Endothelial cell of umbilical vein (primary cell): ENCODE measurements at places on chromosomes 3 and 15. TPM values are rescaled to one million over a fixed set of nuclear protein-coding genes. Genes with fewer than 3 reads are reported as not detected.

Gene ZFAND6
- 50.3 and 53.0 TPM in 2 replicates for total RNA-seq

Gene POLQ
- 9.5 and 10.8 TPM in 2 replicates for total RNA-seq

Gene RTP4
- total RNA-seq: 0.22 TPM in 1 of 2 replicates, not detected in the other

Gene PLSCR2
- total RNA-seq: not detected in 2 replicates

Gene PRRT3
- total RNA-seq: 1.5 and 2.5 TPM in 2 replicates

Gene RAB6B
- 5.0 and 6.7 TPM in 2 replicates for total RNA-seq

Gene TMEM42
- total RNA-seq: 10.6 and 13.6 TPM in 2 replicates

Gene A4GNT
- not detected in 2 replicates for total RNA-seq

- no peak overlapping the region for H3K27ac ChIP-seq
- DNase-seq: no peak
- no peaks in the 10 kb centered on the region for H3K4me1 ChIP-seq
- no peaks in the 10 kb centered on the region for H3K27me3 ChIP-seq
- H3K36me3 ChIP-seq: peaks cover 74% of the 10 kb centered on the region
- no peak overlapping the region for H3K4me3 ChIP-seq
These were observed 81.6 kb downstream of the DNASE1L3 start for GRCh38 chr3:58129041-58129770.

DNA sequence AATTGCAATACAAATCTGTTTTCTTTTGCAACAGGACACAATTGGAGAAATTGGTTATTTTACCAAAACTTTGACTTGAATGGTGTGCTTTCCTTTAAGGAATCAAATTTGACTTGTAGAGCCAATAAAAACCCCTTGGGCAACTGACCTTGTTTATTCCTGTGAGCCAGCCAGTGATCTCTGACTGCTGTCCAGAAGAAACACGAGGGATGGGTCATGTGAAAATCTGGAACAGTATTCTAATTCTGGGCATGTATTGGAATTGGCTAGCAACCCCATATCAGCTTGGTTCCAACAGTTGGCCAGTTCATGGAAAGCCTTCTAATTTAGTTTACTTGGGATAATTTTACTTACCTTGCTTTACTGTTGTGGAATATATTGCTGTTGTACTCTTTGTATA is 19.1 kb upstream of the HHATL start:
- H3K27me3 ChIP-seq: peaks cover 6% of the 10 kb centered on the region
- no peak for DNase-seq
- H3K27ac ChIP-seq: no peak overlapping the region
- H3K4me1 ChIP-seq: no peaks in the 10 kb centered on the region

- no peaks in the 10 kb centered on the region for H3K27me3 ChIP-seq
- DNase-seq: no peak
- H3K4me3 ChIP-seq: no peak overlapping the region
- no peaks in the 10 kb centered on the region for H3K4me1 ChIP-seq
- no peaks in the 10 kb centered on the region for H3K36me3 ChIP-seq
These were observed 637.7 kb upstream of the UBE2E2 start for GRCh38 chr3:22565393-22565792.

GRCh38 chr3:175404027-175404426 is 544.9 kb downstream of the NAALADL2 start:
- H3K27ac ChIP-seq: no peak overlapping the region
- no peaks in the 10 kb centered on the region for H3K27me3 ChIP-seq
- DNase-seq: no peak
- H3K4me1 ChIP-seq: no peaks in the 10 kb centered on the region
- no peaks in the 10 kb centered on the region for H3K36me3 ChIP-seq
- no peak overlapping the region for H3K4me3 ChIP-seq

- H3K4me1 ChIP-seq: no peaks in the 10 kb centered on the region
- no peak overlapping the region for H3K4me3 ChIP-seq
- H3K27ac ChIP-seq: no peak overlapping the region
- peaks cover 2% of the 10 kb centered on the region for H3K36me3 ChIP-seq
- H3K27me3 ChIP-seq: no peaks in the 10 kb centered on the region
These were observed 11.2 kb upstream of the VEPH1 start for GRCh38 chr3:157514371-157514895.

DNA sequence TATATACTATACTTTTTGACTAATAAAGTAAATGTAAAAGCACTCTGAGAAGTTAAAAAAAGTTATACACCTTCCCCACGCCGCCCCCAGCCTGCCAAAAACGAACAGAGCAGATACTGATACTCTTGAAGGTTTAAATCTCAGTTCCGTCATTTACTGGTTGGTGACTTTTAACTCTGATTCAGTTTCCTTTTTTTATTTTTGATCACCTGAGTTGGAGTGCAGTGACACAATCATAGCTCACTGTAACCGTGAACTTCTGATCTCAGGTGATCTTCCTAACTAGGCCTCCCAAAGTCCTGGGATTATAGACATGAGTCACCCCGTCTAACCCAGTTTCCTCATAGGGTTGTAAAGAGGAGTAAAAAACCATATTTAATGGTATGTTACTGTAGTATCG is 3.3 kb upstream of the TIPIN start:
- H3K4me1 ChIP-seq: peaks cover 6% of the 10 kb centered on the region
- no peak overlapping the region for H3K4me3 ChIP-seq
- no peak overlapping the region for H3K27ac ChIP-seq

GRCh38 chr3:187101184-187102072 is 37.9 kb downstream of the RPL39L start:
- peak overlapping the region; percentile 62 for H3K27ac ChIP-seq
- no peaks in the 10 kb centered on the region for H3K36me3 ChIP-seq
- H3K4me1 ChIP-seq: peaks cover 13% of the 10 kb centered on the region
- DNase-seq: peak; percentile 90

DNA sequence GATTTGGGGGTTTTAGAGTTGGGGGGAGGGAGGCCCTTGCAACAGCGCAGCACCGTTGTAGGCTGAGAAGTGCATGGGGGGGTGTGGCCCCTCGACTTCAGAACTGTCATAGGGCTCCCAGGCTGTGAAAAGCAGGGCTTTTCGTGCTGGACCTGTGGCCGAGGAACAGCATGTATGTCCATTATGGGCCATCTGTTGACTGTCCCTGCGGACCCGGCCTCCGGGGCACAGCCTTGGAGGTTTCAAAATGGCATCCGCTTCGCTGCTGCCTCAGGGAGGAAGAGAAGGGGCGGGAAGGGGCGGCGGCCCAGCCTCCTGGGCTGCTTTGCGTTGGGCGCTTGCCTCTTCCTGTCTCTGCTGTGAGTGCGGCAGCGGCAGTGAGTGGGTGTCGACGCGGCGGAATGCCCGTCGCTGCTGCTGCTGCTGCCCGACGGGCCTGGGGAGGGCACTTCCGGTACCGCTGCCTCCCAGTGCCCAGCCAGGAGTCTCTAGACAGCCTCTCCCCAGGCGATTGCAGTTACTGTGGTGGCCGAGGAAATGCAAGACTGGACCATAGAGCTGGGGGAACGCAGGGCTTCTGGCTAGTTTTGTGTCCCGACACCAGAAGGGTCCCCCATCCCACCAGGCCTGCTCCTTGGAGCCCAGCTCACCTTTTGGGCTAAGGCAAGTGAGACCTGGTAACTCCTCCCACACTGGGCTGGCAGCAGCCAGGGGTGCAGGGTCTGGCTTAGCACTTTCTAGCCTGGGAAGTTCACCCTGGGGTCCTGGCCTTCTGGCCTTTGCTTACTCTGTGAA is 1.9 kb downstream of the GNAI2 start:
- H3K4me1 ChIP-seq: peaks cover 47% of the 10 kb centered on the region
- DNase-seq: peak; percentile 85
- peak overlapping the region; percentile 60 for H3K27ac ChIP-seq
- no peaks in the 10 kb centered on the region for H3K27me3 ChIP-seq
- peaks cover 10% of the 10 kb centered on the region for H3K36me3 ChIP-seq

- H3K4me3 ChIP-seq: no peak overlapping the region
- no peaks in the 10 kb centered on the region for H3K4me1 ChIP-seq
- H3K27me3 ChIP-seq: no peaks in the 10 kb centered on the region
- no peak overlapping the region for H3K27ac ChIP-seq
- no peaks in the 10 kb centered on the region for H3K36me3 ChIP-seq
These were observed 90.7 kb downstream of the ATP8B4 start for GRCh38 chr15:50028326-50028725.

DNA sequence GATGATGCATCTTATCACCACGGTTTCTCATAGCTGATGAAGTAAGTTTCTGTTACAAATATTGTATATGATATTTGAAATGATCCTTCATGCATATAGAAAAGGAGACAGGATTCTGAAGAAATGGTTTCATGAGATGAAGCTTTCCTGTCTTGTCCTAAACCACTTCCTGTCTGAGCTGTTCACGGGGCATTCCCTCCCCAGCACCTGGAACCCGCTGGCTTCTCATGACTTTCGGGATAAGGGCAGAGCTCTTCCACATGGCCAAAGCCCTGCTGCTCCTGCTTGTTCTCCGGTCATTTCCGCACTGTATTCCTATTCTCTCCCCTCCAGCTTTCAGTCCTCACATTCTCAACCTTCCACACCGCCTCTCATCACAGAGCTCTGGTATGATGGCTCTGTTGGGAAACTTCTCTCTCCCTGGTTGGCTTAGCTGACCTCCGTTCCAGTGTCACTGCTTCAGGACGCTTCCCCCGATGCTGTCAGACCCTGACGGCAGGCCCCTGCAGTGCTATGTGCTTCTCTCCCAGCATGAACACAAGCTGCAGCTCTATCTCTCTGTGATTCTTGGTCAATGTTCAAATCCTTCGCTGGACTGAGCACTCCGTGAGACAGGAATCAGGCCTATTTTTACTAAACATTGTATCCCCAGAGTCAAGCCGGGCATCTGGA is 86.9 kb upstream of the HERC1 start:
- peaks cover 7% of the 10 kb centered on the region for H3K4me1 ChIP-seq
- no peak for DNase-seq
- no peak overlapping the region for H3K27ac ChIP-seq
- H3K36me3 ChIP-seq: no peaks in the 10 kb centered on the region
- H3K4me3 ChIP-seq: no peak overlapping the region

DNA sequence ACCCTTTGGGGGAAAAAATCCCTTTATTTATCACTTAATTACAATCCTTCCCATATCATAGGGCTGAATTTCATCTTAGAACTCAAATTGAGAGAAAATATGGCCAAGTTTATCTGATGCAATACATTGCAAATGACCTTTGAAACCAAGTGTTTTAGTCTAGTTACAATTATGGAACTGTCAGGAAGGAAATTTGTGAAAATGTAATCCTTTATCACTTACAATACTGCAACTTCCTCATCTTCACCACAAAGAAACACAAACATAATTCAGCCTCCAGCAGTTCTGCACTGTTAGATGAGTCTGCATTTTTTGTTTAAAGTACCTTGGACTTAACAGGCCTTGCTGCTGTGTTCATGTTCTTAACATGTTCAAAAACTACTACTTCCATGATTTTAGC is 4.6 kb downstream of the CCPG1 start:
- peak overlapping the region; percentile 38 for H3K27ac ChIP-seq
- peak; percentile 61 for DNase-seq
- no peaks in the 10 kb centered on the region for H3K36me3 ChIP-seq
- peaks cover 24% of the 10 kb centered on the region for H3K4me1 ChIP-seq
- no peaks in the 10 kb centered on the region for H3K27me3 ChIP-seq

GRCh38 chr15:69792823-69793222 is 304.9 kb downstream of the TLE3 start:
- H3K27ac ChIP-seq: no peak overlapping the region
- no peaks in the 10 kb centered on the region for H3K4me1 ChIP-seq
- DNase-seq: no peak
- H3K27me3 ChIP-seq: no peaks in the 10 kb centered on the region
- no peaks in the 10 kb centered on the region for H3K36me3 ChIP-seq

- no peaks in the 10 kb centered on the region for H3K4me1 ChIP-seq
- H3K27me3 ChIP-seq: no peaks in the 10 kb centered on the region
- DNase-seq: no peak
- no peak overlapping the region for H3K4me3 ChIP-seq
- no peaks in the 10 kb centered on the region for H3K36me3 ChIP-seq
These were observed 41.8 kb upstream of the ARPIN start for GRCh38 chr15:89954541-89954940.

- H3K4me1 ChIP-seq: peaks cover 17% of the 10 kb centered on the region
- no peaks in the 10 kb centered on the region for H3K27me3 ChIP-seq
- no peak overlapping the region for H3K4me3 ChIP-seq
- peaks cover 8% of the 10 kb centered on the region for H3K36me3 ChIP-seq
- H3K27ac ChIP-seq: no peak overlapping the region
These were observed 1.9 kb downstream of the KBTBD8 start for GRCh38 chr3:67000009-67000408.

- no peaks in the 10 kb centered on the region for H3K36me3 ChIP-seq
- H3K27me3 ChIP-seq: no peaks in the 10 kb centered on the region
- H3K27ac ChIP-seq: no peak overlapping the region
- H3K4me1 ChIP-seq: no peaks in the 10 kb centered on the region
- H3K4me3 ChIP-seq: no peak overlapping the region
These were observed 87.9 kb downstream of the CHST2 start for GRCh38 chr3:143207338-143207961.

- H3K4me1 ChIP-seq: no peaks in the 10 kb centered on the region
- H3K36me3 ChIP-seq: no peaks in the 10 kb centered on the region
- H3K27ac ChIP-seq: no peak overlapping the region
- DNase-seq: no peak
These were observed 13.8 kb upstream of the NSMCE3 start for GRCh38 chr15:29283381-29283780.

GRCh38 chr15:86197770-86198169 is 118.1 kb downstream of the AGBL1 start:
- no peaks in the 10 kb centered on the region for H3K27me3 ChIP-seq
- H3K36me3 ChIP-seq: no peaks in the 10 kb centered on the region
- H3K4me1 ChIP-seq: no peaks in the 10 kb centered on the region
- no peak for DNase-seq

- H3K4me3 ChIP-seq: no peak within 1 kb of the TSS
- H3K27me3 ChIP-seq: no peaks in the 10 kb centered on the region
- H3K4me1 ChIP-seq: peaks cover 2% of the 10 kb centered on the region
- DNase-seq: no peak
- no peak within 1 kb of the TSS for H3K27ac ChIP-seq
- H3K36me3 ChIP-seq: no peaks in the 10 kb centered on the region
These were observed at the start of gene MUC4 for GRCh38 chr3:195811756-195812155. TSS of gene MUC4 (minus strand) at chr3:195811929. CDS start at chr3:195811817, 112 bp downstream.

DNA sequence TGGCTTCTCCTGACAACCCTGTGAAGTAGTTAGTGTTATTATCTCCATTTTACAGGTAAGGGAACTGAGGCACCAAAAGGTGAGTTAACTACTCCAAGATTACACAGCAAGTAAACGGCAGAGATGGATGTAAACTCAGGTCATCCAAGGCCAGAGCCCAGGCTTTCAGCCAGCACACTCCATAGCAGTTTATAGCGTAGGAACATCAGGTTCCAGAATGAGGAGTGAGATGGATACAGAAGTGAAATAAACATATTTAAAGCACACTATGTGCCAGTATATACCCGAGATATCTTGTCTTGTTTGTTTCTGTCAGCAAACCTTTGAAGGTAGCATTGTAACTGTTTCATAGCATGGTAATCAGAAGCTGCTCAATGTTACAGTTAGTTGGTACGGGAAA is 279.0 kb downstream of the OXSM start:
- no peaks in the 10 kb centered on the region for H3K4me1 ChIP-seq
- H3K27me3 ChIP-seq: no peaks in the 10 kb centered on the region
- H3K4me3 ChIP-seq: no peak overlapping the region
- no peak for DNase-seq
